NCI-H146 (cell line): ENCODE measurements at places on chromosomes 1 and 21.
A peak's percentile ranks its signal among the peaks of the same experiment; 100 is the strongest.

DNA sequence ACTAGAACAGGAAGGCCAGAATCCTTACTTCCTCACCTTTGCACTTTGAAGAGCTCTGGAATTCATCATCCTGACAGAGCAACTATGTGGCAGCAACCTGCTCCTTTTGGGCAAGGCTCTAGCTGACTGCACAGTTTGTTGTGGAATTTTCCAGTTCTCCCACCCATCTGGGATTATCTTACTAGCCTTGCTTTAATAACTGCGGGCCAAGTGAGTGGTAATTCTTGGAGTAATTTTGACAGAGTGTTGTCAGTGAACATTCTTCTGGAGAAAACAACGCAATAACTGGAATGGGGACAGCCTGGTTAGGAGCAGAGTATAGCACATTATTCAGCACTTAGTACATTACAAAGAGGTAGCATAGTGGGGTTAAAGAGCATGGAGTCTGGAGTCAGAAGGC is 75.3 kb downstream of the NTMT2 start:
- DNase-seq, result no peak

GRCh38 chr1:17040135-17040534 is 13.7 kb downstream of the SDHB start:
- DNase-seq, result no peak

DNA sequence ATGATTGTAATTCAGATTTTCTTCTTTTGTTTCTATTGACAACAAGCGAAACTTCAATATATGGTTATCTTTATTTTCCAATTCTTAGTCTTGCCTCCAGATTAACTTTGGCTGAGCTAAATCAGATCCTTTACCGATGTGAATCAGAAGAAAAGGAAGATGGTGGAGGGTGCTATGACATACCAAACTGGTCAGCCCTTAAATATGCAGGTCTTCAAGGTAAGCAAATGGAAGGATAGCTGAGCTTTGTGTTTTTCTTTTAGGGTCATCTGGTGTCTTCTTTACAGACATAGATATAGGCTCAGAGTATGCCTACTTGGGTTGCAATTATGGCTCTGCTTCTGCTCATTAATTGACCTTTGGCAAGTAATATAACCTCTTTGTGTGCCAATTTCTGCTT is 37.7 kb downstream of the AGL start:
- no peak for DNase-seq

GRCh38 chr1:93677729-93678128 is 3.9 kb downstream of the BCAR3 start:
- DNase-seq, result no peak

DNA sequence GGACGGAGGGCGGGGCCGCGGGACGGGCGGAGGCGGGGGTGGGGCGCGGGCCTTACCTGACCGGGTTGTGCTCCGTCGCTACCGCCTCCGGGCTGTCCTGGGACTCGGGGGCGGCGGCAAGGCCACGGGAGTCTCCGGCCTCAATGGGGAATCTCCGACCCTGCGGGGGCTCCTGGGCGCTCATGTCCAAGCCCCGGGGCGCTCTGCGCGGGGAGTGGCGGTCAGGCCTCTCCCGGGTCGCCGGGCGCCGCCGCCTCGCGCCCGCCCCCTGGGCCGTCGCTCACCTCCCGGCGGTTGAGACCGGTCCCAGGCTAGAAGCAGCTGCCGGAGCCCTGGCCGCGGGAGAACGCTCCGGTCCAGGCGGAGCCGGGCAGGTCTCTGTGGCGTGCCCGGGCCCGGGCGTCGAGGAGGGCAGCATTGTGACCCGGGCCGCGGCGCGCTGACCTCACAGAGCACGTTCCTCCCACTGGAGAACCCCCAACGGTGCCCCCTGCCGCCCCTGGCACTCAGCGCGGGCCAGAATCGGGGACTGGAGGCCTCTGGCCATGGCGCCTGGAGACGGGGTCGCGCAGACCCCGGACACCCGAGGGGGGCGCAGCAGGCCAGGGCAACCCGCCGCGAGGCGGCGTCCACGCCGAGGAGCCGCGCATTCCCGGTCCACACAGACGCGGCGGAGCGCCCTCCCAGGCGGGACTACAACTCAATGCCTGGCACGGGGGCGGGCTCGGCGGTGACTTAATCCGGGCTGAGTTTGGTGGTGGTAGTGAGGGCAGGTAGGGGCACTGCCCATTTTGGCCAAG is 411 bp downstream of the FAM229A start:
- peak; percentile 42 for DNase-seq
